ENCODE measurements at places on chromosomes 1 and 21.

DNA sequence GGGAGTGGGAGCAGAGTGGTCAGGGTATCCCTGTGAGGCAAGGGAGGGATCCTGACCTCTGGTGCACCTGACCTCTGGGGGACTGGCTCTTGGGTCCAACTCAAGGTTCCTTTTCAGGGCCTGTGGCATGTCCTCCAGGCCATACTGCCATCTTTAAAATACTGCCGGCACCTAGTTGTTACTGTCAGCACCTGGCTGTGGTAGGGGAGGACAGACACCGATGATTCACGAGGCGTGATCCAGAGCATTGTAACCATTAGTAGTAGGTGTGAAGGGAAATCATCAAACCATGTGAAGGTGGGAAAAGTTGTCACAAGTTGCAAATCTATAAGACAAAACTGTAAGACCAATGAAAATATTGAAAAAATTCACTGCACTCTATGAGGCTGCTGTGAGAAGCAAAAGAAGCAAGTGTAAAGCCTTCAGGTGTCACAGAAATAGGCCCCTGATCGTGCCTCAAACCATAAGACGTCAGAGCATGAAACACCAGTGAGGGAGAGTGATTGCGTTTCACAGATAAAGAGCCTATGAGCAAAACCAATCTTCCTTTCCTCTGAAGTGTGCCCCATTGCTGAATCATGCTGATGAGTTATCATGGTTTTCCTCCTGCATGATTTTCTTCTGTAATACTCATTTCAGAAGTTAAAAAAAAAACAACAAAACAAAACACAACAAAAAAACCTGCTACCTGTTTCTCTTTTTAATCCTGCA is 55.3 kb downstream of the CDC7 start:
- DNase-seq = peak; percentile 52

- no peak for DNase-seq
Measured at GRCh38 chr1:235054466-235054865, 74.2 kb downstream of the TOMM20 start.

- no peak for DNase-seq
Measured at GRCh38 chr21:36610201-36610600, 88.7 kb upstream of the SIM2 start.

- peak; percentile 57 for DNase-seq
Measured at GRCh38 chr1:154998818-154999570, 3.6 kb upstream of the ZBTB7B start.

GRCh38 chr1:217135987-217136894 is 413.0 kb upstream of the ESRRG start:
- no peak for DNase-seq

GRCh38 chr1:243435836-243436235 is 180.0 kb downstream of the SDCCAG8 start:
- no peak for DNase-seq

DNA sequence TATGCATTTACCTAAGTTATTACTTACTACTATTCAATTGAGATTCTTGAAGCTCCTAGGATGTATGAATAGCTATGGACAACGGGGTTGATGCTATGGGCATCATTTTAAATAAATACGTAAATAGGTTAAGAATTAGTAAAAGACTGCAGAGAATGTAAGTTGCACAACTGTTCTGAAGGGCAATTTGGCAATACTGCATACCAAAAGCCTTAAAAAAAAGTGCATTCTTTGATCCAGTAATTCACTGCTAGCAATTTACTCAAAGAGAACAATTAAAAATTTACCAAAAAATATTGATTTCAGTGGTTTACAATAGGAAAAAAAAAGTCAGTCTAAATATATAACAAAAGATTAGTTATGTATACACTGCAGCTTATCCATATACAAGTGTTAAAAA is 3.5 kb downstream of the ARPC5 start:
- DNase-seq = no peak

DNA sequence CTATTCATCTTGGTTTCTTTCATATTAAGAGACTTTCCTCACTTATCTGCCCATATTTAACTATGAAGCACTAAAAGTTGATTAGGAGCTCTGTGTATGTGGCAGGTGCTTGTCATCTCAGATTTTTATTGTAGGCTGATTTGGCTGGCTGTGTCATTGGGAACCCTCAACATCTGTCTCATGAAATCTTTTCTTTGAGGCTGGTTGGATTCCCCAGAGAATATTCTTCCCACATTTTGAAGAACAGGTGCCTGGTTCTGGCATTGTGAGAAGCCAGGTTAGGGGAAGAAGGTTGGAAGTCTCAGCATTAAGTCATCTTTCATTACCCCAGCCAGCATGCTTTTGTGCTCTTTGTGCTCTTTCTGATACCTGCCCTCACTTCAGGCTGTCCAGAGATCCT is 37.1 kb downstream of the EEIG2 start:
- no peak for DNase-seq

DNA sequence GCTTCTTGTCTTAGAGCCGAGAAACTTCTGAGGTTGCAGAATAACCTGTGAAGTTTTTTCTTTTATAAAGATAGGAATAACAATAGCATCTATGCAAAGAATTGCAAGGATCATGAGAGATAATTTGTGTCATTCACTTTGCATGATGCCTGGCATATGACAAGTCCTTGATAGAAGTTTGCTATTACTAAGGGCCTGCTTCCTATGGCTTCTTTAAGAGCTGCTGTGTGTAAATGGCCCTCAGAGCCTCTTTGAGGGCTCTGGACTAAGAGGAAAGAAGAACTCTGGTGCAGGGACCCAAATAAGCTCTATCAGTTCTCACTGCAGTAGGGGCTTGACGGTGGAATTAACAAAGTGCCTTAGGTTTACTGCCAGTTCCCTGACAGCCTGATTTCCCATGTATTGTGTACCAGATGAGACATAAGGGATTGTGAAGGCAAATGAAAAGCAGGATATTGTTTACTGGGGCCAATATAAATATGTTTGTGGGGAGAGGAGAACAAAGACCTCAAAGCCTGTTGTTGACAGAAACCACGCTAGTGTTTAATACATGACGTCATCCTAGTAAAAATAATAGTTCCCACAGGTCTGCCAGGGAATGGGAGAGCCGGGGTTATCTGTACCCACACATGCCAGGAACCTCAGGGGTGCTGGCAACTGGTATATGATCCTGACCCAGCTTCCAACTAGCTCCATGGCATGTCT is 131.2 kb upstream of the UBE2U start:
- DNase-seq = no peak

DNA sequence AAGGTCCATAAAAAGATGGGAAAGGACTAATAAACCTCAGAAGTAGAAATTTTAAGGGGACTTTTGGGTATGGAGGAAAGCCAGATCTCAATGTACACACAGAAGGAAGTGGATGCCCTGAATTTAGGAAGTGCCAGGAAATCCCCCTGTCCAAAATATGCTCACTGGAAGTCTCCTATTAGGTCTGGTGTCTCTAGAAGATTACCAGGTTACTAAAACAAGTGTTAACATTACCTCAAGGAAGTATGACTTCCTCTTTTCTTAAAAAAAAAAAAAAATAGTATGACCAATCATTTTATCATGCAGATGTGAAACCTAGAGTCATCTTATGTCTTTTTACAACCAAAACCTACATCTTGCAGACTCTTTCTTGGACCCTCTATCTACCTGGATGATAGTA is 30.7 kb downstream of the CD58 start:
- no peak for DNase-seq

- DNase-seq = no peak
Measured at GRCh38 chr21:39182016-39182415, 1.2 kb downstream of the PSMG1 start.

DNA sequence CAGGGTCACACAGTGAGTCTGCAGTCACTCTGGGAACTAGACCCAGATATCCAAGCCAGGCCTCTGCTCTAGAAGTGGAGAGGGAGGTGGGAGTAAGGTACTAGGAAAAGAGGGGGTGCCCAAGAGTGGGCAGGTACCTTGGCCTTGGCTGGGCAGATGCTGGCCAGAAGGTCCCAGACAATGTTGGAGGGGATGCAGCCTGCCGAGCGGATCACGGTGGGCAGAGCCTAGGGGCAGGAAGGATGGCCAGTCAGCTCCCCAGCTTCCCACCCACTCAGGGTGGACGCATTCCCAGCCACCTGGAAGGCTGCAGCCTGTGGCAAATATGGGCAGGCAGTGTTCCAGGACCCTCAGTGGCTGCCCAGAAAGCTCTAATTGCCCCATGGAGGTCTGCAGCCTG is 23.3 kb downstream of the SPOCD1 start:
- DNase-seq = no peak

DNA sequence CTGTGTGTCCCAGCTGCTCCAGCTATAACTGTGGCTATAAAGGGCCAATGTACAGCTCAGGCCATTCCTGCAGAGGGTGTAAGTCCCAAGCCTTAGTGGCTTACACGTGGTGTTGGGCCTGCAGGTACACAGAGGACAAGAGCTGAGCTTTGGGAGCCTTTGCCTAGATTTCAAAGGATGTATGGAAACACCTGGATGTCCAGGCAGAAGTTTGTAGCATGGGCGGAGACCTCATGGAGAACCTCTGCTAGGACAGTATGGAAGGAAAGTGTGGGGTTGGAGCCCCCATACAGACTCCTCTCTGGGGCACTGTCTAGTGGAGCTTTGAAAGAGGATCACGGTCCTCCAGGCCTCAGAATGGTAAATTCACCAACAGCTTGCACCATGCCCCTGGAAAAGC is 113.9 kb downstream of the RGS21 start:
- DNase-seq = no peak

- DNase-seq = no peak
Measured at GRCh38 chr1:153626477-153626903, 815 bp downstream of the S100A13 start.

DNA sequence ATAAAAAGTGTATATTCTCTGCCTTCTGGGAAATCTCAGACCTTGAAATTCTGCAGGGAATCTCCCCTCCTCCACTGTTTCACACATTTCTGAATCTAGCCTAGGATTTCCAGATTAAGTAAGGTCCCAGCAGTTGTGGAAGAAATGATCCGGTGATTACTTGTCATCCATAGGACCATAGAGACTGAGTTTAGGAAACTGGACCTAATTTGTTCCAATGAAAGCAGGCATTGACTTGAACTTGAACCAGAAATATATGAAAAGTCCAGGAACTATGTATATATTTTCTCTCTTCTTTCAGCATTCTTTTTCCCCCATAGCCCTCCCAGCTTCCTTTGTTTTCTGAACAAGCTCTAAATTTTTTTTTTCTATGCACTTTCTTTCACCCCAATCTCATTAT is 149.5 kb upstream of the SPAG17 start:
- no peak for DNase-seq

- no peak for DNase-seq
Measured at GRCh38 chr1:33363470-33363861, 42.6 kb upstream of the A3GALT2 start.

DNA sequence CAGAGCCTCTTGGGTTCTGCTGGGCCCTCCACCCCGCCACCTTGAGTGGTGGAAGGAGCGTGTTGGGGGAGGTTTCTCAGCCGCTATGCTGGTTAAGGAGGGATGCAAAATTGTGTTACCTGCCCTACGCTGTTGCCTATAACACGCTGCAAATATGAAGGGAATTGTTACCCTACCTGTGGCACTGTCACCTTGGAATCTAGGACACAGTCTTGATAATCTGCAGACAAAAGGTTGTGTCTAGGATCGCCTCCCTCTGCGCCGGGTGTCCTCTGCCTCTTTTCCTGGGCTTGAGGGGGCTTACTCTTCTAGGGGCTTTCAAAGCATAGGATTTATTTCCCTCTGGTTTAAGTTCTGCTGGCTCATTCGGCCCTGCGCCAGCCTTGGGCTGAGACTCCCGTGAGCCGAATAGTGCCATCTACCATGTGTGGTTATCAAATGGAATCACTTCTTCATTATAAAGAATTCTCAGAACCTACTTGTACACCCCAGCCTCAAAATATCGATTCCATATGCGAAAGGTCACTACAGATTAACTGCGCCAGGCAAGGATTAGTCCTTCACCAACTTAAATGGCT is 697 bp downstream of the SLC22A15 start:
- no peak for DNase-seq

- no peak for DNase-seq
Measured at GRCh38 chr1:15826810-15827507, 19.5 kb upstream of the UQCRHL start.

- no peak for DNase-seq
Measured at GRCh38 chr1:171220081-171220420, 28.2 kb upstream of the FMO1 start.

GRCh38 chr1:149986486-149987296 is 23.8 kb downstream of the OTUD7B start:
- DNase-seq = no peak

DNA sequence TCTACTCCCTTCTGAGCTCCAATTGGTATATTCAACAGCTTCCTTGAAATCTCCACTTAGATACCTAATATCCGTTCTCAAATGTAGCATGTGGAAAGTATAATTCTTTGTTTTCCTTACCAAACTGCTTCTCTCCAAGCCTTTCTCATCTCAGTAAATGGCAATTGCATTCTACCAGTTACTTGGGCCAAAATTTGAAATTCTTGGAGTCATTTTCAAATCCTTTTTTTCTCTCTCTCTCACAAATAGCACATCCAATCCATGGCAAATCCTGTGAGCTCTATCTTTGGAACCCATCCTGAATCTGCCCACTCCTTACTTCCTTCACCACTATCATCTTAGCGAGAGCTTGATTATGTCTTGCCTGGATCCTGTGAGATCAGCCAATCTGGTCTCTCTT is 39.3 kb upstream of the SLC35F3 start:
- no peak for DNase-seq

- DNase-seq = no peak
Measured at GRCh38 chr21:23281917-23282316, 2283.7 kb downstream of the NCAM2 start.

- no peak for DNase-seq
Measured at GRCh38 chr1:29473161-29473855, 237.0 kb downstream of the PTPRU start.

- no peak for DNase-seq
Measured at GRCh38 chr1:211748810-211749209, 73.4 kb upstream of the NEK2 start.

GRCh38 chr1:25517476-25518394 is 25.7 kb upstream of the LDLRAP1 start:
- no peak for DNase-seq

DNA sequence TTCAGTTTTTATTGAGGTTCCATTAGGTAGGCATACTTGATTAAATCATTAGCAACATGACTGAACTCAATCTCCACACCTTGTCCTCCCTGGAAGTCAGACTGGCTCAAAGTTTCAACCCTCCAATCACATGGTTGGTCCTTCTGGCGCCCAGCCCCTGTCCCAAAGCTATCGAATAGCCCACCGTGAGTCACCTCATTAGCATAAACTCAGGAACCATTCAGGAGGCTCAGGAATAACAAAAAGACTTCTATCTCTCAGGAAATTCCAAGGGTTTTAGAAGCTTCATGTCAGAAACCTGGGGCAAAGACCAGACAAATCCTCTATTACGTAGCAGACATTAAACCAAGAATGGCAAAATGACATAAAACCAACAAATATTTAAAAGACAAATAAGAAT is 78.6 kb downstream of the RGS2 start:
- DNase-seq = no peak

- no peak for DNase-seq
Measured at GRCh38 chr1:145785547-145785946, 38.3 kb downstream of the RNF115 start.

- DNase-seq = no peak
Measured at GRCh38 chr1:172465617-172466016, 21.7 kb upstream of the PIGC start.

GRCh38 chr1:208595745-208596144 is 351.6 kb upstream of the PLXNA2 start:
- DNase-seq = no peak

All from activated gamma-delta T cell treated with Interleukin-2 at 50 U/mL for 16 hours (primary cell).